A549 treated with CORT108297 at 1 μM for 4 hours (cell line): ENCODE measurements at places on chromosomes 1 and 21. TPM values are rescaled to one million over a fixed set of nuclear protein-coding genes. Genes with fewer than 3 reads are reported as not detected.

LCE6A gene
- not detected in 5 replicates for total RNA-seq

FAM163A gene
- total RNA-seq: 0.02 to 0.04 TPM (median 0.02 TPM) in 3 of 5 replicates, not detected in the others

ACTL8 gene
- 1.2 to 2.0 TPM (median 1.5 TPM) in 5 replicates for total RNA-seq

CATSPERE gene
- 0.02 to 0.22 TPM (median 0.09 TPM) in 5 replicates for total RNA-seq

CNTN2 gene
- total RNA-seq: 0.01 to 0.03 TPM (median 0.03 TPM) in 3 of 5 replicates, not detected in the others

LCE3E gene
- total RNA-seq: 0.16 to 0.17 TPM in 2 of 5 replicates, not detected in the others

CLCA1 gene
- total RNA-seq: not detected in 5 replicates

ST6GALNAC5 gene
- total RNA-seq: 0.03 to 0.10 TPM in 2 of 5 replicates, not detected in the others

CYP4A22 gene
- not detected in 5 replicates for total RNA-seq

CLDN8 gene
- not detected in 5 replicates for total RNA-seq

RGS8 gene
- total RNA-seq: not detected in 5 replicates

TSPAN1 gene
- total RNA-seq: 1.5 to 3.4 TPM (median 2.6 TPM) in 5 replicates
